ENCODE measurements at places on chromosomes 13 and 19. TPM values are rescaled to one million over a fixed set of nuclear protein-coding genes. Genes with fewer than 3 reads are reported as not detected.

ZNF564 gene
- total RNA-seq, result 12.2 TPM

KIR3DL2 gene
- total RNA-seq, result not detected

LHB gene
- not detected for total RNA-seq

PSMD8 gene
- total RNA-seq, result 190 TPM

FCAR gene
- not detected for total RNA-seq

ZNF563 gene
- total RNA-seq, result 5.3 TPM
